ENCODE measurements at places on chromosomes 5 and 9. TPM values are rescaled to one million over a fixed set of nuclear protein-coding genes. Genes with fewer than 3 reads are reported as not detected.
A peak's percentile ranks its signal among the peaks of the same experiment; 100 is the strongest.

CNTFR gene
- total RNA-seq, result 9.4 TPM

TOR1A gene
- total RNA-seq, result 34.1 TPM

GABBR2 gene
- 12.2 TPM for total RNA-seq

GFRA3 gene
- total RNA-seq, result 0.60 TPM

SCGB3A1 gene
- 1.4 TPM for total RNA-seq

DNAJB5 gene
- 24.2 TPM for total RNA-seq

DNA sequence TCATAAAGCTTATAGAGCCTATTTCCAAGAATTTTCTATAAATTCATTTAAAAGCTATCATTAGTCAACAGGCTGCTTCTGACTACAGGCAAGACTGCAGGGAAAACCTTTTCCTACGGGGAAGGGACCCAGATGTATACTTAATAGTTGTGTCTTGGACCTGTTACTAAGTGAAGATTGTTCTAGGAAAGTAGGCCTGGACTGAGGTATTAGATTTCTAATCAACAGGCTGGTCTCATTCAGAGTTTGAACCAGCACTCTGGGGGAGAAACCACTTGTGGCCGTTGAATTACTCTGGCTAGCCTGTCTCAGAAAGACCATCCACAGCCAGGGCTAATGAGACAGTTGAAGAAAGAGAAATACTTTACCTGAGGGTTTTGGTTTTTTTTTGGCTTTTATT, 60.0 kb downstream of the IL6ST start:
- DNase-seq, result no peak

GRCh38 chr5:141475625-141476131, at the start of gene PCDHGC3:
Gene PCDHGC3, plus strand, starts transcription at chr5:141475966. Its CDS starts 151 bp downstream, at chr5:141476117.
- DNase-seq, result peak; percentile 92

DNA sequence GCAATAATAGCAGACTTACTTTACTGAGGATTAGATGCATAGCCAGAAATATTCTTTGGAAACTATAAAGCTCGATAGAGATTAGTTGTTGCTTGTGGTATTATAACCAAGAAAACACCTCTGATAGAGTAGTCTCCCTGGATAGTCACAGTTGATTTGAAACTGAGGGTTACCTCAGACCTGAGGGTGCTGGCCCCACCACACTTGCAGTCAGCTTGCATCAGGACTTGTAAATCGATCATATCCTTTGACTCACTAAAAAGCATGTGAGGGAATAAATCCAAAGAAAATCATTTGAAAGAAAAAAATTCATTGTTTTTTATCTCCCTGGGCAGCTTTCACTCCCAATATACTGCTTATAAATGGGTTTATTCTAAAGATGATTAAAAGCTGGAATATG, 39.4 kb downstream of the GALNT12 start:
- no peak for DNase-seq

DNA sequence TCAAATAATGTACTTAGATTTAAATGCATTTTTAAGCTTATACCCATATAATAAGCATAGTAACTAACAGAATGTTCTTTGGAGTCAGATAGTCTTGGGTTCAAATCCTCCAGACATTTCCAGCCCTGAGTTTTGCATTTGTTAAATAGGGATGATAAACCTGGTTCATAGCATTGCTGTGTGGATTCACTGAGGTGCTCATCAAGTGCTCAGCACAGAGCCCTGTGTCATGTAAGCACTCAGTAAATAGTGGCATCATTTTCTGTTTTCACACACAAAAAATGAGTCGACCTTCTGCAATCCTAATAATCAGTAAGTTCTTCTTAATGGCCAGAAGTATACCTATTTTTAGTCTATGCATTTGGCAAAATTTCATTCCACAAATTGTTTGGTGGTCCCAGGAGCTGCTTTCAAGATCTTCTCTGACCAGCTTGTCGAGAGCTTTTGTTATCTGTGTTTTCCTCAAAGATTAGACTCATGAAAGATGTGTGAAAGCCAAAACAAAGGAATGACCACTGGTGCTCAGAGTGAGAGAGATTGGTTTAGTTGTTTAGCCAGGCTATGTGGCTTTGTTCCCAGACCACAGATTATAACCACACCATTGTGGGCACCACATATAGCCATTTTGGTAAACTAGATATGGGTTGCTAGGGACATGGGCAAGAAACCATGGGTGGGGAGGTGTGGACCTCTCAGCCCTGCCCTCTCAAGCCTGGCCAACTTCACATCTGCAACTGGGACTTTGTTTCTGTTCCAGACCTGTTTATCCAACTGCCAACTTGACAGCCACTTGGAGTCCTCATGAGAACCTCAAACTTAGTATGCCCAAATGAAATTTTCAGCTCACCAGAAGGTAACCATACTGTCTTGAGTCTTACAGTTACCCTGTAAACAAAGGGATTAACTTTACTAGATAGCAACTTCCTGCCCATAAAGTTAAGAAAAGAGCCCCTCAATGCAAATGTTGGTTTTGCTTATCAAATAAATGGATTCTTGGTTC, 45.0 kb downstream of the DOCK8 start:
- no peak for DNase-seq

DNA sequence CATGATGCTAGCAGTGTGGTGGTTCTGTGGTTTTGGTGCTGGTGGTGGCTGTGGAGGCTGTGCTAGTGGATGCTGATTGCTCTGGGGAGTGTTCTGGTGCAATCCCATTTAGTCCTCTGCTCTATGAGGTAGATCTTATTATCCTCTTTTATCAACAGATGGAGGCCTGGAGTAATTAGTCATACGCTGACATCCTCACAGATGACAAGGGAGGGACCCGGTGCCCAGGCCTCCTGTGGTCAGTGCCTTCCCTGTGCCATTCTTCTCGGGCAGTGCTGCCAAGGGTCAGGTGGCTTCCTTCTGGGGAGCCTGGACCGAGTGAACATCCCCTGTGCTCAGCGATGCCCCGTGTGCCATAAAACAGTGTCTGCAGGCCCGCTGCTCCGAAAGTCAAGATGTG, 74.5 kb downstream of the COL5A1 start:
- no peak for DNase-seq

DNA sequence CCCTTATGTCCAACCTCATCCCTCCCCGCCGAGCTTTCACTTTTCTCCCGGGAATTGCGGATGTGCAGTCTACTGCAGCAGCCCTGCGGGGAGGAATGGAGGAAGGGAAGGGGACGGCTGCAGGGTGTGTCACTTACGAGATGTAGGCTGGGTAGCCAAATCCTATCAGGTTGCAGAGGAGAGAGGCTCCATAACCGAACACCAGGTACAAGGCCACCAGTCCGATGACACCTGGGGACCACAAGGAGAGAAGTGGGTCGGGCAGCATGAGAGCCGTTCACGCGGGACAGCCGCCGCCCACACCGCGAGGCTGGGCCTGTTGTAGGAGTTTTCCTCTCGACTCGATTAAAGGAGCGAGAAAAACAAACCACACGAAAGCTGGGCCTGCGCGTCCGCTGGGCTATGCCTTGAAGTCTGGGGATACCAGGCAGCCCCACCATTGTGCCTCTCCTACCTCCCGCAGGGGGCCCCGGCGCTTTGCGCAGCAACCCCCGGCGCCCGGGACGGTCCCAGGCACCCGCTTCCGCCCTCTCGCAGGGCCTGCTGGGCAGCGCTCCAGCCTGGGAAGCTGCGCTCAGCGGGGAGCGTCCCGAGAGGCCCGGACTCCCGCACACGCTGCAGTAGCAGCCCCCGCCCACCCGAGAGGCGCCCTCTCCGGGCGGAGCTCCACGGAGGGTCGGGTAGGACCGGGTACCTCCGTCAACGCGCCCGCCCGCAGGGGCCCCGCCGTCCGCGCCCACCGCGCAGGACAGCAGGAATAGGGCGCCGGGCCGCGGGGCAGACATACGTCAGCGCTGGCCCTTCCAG, 798 bp downstream of the REEP5 start:
- DNase-seq, result peak; percentile 57

GRCh38 chr9:14747111-14747510, 24.6 kb upstream of the CER1 start:
- no peak for DNase-seq

DNA sequence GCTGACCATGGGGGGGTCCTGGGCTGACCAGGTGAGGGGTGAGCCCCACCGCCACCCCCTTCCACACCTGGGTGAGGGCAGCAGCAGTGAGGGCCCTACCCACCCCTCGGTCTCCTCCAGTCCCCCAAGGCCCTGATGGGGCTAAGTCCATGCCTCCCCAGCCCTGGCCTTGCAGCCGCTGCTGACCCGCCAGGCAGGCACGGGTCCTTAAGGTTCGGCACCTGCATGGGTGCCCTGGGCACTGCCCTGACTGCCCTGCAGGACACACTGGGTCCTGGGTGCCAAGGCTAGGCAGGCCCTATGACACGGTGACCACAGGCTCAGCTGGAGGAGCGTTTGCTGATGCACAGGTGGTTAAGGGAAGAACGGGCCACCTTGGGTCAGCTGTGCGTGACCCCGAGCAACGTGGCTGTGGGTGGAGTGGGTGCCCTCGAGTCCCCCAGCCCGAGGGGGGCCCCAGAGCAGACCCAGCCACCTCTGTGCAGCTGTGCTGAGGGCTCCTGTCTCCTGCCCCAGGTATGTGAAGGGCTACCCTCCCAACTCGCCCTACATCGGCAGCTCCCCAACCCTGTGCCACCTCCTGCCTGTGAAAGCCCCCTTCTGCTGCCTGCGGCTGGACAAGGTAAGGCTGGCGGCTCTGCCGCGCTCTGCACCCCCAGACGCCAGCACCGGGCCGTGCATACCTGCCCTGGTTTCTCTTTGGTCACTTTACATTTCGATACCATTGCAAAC, 73.0 kb downstream of the KCNT1 start:
- no peak for DNase-seq

Measured in ureter (tissue), 1 donor.